ENCODE measurements at places on chromosomes 6 and 20.

DNA sequence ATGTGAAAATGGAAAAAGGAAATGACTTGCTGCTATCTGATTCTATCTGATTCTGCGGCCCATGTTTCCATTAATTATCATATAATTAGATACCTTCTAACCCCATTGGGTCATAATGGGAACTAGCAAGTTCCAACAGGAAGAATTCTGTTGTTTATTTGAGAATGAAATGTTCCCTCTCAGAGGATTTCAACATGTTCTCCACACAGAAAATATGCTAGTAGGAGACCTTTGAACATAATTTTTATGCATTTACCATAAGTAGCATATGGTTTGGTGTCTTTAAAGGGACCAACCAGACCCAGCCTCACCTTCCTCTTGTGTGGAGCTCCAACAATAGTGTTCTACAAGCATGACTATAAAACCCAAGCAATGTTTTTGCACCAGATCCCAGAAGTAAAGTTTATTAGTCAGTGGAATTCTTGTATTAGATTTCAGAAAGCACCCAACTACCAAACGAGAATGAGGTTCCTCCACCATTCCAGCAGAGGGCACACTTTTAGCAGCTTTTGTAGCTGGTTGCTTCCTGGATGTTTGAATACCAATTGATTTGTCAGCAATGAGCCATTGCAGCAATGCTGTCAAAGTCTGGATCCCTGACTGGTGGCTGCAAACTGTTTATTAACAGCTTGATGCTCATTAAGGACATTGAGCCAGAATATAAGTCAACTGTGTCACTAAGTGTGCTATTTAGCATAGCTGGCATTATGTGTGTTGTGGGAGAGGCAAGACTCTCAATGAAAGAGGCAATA is 143.6 kb upstream of the GJE1 start:
- no peak for DNase-seq

GRCh38 chr6:145080651-145081050 is 654.7 kb downstream of the EPM2A start:
- DNase-seq = no peak

GRCh38 chr6:76124018-76124417 is 51.6 kb upstream of the IMPG1 start:
- no peak for DNase-seq

DNA sequence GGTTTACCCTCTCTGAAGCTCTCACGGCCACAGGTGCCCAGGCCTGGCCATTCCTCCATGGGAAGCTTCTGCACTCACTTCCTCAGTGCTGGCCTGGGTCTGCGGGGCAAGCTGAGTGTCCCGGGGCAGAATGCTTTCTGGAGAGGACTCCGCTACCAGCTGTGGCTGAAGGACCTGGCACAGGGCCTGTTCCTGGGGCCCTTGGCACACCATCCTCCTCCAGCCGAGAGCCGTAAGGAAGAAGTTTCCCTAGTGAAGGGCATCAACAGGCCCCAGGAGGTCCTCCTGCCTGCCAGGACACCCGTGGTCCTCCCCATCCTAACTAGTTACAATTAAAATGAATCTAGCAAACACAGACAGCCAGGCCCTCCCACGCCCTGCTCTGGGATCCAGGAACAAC is 14.0 kb upstream of the KCNK15 start:
- no peak for DNase-seq

GRCh38 chr6:165468340-165469235 is 159.2 kb upstream of the C6orf118 start:
- no peak for DNase-seq

DNA sequence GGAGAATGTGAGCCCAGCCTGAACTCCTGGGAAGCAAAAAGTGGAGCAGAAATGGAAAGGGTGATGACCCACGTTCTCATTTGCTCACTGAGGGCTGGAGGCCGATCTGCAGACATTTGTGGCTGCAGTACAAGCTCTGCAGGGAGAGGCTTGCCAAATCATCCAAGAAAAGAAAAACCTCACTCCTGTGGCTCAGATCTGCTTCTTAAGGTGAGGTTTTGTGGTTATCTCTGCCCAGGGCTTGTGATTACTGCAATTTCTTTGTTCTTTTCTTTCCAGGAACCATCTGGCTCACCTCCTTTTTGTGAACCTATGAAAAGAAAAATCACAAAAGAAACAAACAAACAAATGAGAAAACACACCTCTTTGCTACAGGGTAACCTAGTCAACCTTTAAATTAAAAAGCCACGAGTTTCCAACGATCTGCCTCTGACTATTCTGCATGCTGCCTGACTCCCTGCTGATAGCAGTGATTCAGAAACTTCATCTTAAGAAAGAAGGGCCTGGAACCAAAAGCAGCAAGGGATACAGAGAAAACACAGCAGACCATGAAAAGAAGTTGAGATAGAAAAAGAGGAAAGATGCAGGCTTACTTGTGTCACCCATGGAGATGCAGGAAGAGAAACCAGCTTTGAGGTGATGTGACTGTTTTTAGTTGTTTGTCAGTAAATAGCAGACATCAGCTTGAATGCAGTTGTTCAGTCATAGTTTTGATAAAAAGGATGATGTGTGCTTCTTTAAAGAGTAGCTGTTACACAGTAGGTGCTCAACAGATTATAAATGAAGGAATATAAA is 165.1 kb downstream of the LMBRD1 start:
- no peak for DNase-seq

GRCh38 chr6:2773449-2773848 is 8.3 kb downstream of the WRNIP1 start:
- DNase-seq = no peak

GRCh38 chr20:11080781-11081377 is 407.1 kb upstream of the JAG1 start:
- no peak for DNase-seq

DNA sequence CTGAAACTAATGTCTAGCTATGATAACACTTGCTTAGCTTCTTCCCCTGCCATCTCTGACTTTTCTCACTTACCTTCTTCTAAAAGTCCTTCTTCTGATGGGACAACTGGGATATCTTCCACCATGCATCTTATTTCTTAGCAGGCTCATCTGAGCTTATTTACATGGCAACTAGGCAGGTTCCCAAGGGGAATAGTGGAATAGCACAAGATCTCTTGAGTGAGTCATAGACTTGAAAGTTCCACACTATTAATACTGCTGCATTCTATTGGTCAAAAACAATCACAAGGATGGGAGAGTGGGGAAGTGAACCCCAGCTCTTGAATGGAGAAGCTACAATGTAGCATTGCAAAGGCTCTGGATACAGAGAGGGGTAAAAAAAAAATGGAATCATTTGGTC is 142.1 kb downstream of the HAO1 start:
- no peak for DNase-seq

- DNase-seq = no peak
Observed at GRCh38 chr6:138562691-138563090, 63.4 kb upstream of the NHSL1 start.

GRCh38 chr6:31764198-31764597 is 1.7 kb downstream of the SAPCD1 start:
- DNase-seq = no peak

DNA sequence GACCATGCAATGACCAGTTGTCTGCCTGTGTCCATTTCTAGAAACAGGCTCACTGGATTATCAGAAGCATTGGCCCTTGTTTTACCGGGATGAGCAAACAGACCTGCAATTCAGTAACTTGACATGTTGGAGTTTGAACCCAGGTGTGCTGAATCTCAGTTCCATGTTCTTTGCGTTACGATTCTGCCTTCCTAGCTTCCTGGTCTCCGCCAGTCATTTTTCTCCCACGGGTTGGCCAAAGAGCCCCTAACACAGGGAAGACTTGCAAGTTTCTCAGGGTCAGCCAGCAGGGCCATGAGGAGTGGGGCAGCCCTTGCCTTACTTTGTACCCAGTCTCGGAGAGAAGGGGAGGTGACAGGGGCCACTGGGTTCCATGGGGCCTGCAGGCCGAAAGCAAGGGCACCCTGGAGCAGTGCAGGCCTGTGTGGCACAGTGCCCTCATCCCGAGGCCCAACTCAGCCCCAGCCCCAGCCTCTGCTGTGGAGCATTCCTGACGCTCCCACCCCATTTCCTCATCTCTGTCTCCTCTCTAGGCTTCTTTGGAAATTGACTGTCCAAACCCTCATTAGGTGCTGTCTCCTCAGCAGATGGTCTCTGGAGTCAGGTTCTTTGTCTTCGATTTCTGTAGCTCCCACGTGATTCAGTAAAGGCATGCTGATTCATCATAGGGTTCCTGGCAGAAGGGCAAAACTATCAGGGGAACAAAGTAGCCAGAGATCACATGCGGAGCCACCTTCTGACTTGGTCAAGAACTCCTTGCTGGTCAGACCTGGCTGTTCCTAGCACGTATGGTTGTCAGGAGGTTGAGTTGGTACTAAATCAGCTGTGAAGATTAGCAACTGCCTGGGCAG is 23.6 kb downstream of the CDS2 start:
- DNase-seq = no peak

DNA sequence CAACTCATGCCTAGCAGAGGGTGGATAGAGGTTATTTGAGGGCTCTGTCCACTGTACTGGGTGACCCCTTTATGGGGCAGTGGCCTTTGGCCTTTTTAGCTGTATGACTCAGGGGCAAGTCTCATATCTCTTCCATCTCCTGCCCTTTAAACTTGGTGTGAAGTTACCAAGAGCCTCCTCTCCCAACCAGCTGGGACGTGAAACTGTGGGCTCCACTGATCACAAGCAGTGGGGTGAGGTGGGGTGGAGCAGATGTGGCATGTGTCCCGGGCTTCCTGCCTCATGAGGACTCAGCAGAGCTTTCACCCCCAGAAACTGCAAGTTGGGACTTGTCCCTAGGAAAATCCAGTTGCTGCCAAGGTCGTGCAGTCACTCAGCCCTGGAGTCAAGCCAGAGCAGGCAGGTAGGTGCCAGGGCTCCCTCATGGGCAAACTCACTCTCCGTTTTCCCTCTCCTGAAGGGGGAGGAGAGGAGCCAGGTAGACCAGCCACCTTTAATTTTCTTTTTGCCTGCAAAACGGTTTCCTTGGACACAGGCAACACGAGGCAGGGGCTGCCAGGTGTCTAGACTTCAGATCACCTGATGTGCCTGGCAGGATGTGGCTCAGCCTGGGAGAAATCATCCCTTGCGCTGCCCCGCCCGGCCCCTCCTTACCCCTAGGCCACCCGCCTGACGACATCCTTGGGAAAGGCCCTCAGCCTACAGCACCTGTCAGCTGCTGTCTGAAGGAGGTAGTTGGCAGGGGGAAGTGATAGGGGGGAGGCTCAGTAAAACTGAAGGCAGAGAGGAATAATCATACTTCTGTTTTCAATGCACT is 4.0 kb downstream of the CDKN1A start:
- DNase-seq = peak; percentile 22

- no peak for DNase-seq
Observed at GRCh38 chr6:148479497-148479896, 136.9 kb downstream of the SASH1 start.

DNA sequence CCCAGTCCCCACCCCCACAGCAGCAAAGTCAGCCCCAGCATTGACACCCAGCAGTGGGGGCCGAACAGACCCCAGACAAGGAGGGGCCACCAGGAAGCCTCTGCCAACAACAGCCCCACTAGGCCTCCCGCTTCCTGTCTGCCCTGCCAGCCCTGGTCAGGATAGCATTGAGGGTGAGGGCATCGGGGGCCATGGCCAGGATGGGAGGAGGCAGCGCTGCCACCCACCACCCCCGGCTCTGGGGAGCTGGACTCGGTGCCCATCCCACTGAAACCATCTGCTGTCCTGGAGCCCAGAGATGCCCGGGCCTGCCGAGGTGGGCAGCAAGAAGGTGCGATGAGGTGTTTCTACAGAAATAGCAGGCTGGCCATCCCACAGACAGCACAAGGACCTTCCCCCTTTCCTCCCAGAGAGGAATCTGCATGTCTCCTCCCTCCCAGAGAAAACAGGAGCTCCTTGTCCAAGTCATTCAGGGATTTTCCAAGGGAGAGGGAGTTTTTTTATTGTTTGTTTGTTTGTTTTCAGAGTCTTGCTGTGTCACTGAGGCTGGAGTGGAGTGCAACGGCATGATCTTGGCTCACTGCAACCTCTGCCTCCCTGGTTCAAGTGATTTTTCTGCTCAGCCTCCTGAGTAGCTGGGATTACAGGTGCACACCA is 62.1 kb upstream of the BHLHE23 start:
- no peak for DNase-seq

DNA sequence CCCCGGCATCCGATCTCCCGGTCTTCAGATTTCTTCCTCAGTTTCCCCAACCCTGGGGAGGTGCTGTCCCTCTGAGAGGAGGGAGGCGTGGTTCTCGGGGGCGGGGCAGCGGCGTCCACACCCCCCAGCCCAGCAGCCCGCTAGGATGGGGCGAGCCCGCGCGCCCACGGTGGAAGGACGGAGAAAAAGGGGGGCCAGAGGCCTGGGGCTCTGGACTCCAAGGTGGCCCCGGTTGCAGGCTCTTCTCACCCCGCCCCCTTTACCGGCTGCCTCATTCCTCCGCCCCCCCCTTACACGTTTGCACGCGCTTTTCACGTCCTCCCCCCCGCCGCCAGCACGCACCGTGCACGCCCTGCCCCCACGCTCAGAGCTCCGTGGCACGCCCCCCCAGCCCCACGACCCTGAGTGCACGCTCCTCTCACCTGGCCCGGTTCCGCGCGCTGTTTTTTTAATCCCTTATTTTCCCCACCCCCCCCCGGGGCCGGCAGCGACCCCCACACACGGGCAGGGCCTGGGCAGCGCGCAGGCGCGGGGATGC is 402 bp downstream of the ZBTB12 start:
- peak; percentile 48 for DNase-seq

- no peak for DNase-seq
Observed at GRCh38 chr20:35006531-35006971, 50.9 kb downstream of the MYH7B start.
